ENCODE measurements at places on chromosomes 4 and X.

DNA sequence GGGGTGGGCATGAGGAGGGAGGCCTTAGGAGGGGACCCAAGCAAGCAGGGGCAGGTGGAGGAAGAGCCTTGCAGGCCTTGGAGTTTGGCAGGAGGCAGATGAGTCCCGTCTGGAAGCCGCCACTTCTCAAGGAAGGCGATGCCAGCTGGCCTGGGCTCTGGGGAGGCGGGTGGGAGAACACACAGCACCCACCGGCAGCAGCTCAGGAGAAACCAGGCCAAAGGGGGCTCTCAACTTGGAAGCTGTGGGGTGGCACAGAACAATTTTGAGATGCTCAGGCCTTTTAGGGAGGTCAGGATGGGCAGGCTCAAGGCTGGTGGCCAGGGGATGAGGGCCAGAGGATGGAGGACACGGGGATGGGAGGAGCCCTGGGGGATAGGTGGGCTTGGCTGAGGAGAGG, 11.6 kb upstream of the DUSP9 start:
- H3K4me3 ChIP-seq = no peak overlapping the region
- DNase-seq = no peak
- H3K36me3 ChIP-seq = no peaks in the 10 kb centered on the region
- no peaks in the 10 kb centered on the region for H3K27me3 ChIP-seq
- no peak overlapping the region for H3K27ac ChIP-seq
- H3K4me1 ChIP-seq = no peaks in the 10 kb centered on the region

GRCh38 chr4:164924670-164925238, 47.8 kb downstream of the APELA start:
- H3K27ac ChIP-seq = no peak overlapping the region
- no peak for DNase-seq
- no peaks in the 10 kb centered on the region for H3K36me3 ChIP-seq

DNA sequence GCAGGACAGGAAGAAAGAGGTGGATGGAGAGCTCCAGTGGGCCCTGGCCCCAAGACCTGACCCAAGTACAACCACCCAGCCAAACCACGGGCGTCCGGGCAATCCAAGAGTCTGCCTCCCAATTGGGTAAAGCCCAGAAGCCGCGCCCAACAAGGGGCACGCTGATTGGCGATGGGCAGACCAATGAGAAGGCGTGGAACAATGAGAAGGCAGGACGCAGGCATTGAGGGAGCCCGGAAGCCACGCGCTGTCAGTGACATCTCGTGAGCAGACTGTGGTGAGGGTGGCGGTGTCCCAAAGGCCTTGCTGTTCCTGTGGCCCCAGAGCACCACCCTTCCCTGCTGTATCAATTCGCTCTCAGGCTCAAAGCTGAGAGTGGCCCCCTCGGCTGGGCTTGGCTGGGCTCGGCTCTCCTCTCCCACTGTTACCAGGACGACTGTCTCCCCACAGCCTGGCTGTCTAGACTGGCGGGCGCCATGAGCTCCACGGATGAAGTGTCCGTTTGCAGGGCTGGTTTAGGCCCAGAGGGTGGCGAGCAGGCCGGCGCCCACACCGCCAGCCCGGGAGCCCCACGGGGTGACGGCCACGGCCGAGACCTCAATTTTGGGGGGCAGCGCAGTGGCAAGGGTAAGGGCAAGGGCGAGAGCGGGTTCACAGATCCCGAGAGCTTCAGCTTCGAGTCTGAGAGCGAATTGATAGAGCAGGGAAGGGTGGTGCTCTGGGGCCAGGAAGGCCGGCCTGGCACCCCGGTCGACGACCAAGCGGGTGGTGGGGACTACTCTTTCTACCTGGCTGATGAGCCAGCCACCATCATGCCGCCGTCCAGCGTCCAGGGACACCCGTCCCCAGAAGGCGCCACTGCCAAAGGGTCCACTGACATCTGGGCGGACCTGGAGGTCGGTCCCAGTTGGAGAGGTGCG, at the start of gene LOC101059915:
Gene LOC101059915 (plus strand): TSS at position 219 of the 920 bp plus-strand sequence.
- H3K36me3 ChIP-seq = no peaks in the 10 kb centered on the region
- H3K4me3 ChIP-seq = no peak within 1 kb of the TSS
- no peaks in the 10 kb centered on the region for H3K4me1 ChIP-seq
- DNase-seq = no peak
- no peak within 1 kb of the TSS for H3K27ac ChIP-seq
- H3K27me3 ChIP-seq = no peaks in the 10 kb centered on the region

DNA sequence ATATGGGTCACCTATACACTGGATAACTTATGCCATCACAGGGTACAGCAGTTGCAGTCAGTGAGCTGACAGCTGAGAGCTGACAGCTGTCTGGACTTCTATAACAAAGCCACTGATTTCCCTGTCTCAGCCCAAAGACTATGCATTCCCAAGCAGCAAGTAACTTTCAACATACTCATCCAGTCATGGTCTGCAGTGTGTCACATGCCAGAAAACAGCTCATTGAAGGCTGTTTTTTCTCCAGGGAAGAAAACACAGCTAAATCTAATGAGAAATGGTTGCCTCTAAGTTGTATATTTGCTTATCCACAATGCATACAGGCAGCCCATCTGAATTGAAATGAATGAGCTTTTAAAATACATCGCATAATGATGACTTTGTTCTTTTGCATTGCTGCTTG, 6.3 kb downstream of the KIAA1210 start:
- H3K27me3 ChIP-seq = no peaks in the 10 kb centered on the region
- H3K27ac ChIP-seq = no peak overlapping the region
- no peak overlapping the region for H3K4me3 ChIP-seq
- no peaks in the 10 kb centered on the region for H3K36me3 ChIP-seq

GRCh38 chr4:2798399-2799223, 5.7 kb downstream of the SH3BP2 start:
- no peaks in the 10 kb centered on the region for H3K36me3 ChIP-seq
- no peaks in the 10 kb centered on the region for H3K27me3 ChIP-seq
- peak overlapping the region; percentile 28 for H3K4me3 ChIP-seq
- H3K4me1 ChIP-seq = peaks cover 97% of the 10 kb centered on the region
- peak overlapping the region; percentile 82 for H3K27ac ChIP-seq

GRCh38 chr4:41506130-41506529, 31.8 kb upstream of the LIMCH1 start:
- H3K36me3 ChIP-seq = no peaks in the 10 kb centered on the region
- H3K4me3 ChIP-seq = no peak overlapping the region
- H3K27ac ChIP-seq = no peak overlapping the region
- peaks cover 26% of the 10 kb centered on the region for H3K4me1 ChIP-seq
- no peak for DNase-seq

DNA sequence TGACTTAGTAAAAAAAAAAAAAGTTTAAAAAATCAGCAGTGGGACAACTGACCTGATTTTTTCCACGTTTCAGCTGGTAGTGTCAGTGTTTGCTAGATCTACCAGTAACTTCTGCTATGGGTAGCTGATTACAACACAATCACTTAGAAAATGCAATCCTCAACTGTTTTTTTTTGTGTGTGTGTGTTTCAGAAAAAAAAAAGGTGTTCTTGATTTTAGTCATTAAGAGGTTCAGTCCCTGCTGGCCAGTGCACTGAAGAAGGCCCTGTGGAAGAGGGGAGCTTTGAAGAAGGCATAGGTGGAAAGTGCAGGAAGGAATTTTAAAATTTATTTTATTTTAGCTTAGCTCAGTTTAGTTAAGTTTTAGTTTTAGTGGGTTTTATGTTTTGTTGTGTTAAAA, 46.9 kb downstream of the SH2D1A start:
- no peaks in the 10 kb centered on the region for H3K27me3 ChIP-seq
- H3K36me3 ChIP-seq = no peaks in the 10 kb centered on the region
- no peak overlapping the region for H3K27ac ChIP-seq
- no peak for DNase-seq
- no peak overlapping the region for H3K4me3 ChIP-seq

GRCh38 chr4:155757745-155758265, 1.0 kb upstream of the GUCY1B1 start:
- peak overlapping the region; percentile 88 for H3K27ac ChIP-seq
- H3K4me1 ChIP-seq = peaks cover 3% of the 10 kb centered on the region
- DNase-seq = no peak
- H3K27me3 ChIP-seq = no peaks in the 10 kb centered on the region
- H3K4me3 ChIP-seq = no peak overlapping the region
- H3K36me3 ChIP-seq = no peaks in the 10 kb centered on the region

DNA sequence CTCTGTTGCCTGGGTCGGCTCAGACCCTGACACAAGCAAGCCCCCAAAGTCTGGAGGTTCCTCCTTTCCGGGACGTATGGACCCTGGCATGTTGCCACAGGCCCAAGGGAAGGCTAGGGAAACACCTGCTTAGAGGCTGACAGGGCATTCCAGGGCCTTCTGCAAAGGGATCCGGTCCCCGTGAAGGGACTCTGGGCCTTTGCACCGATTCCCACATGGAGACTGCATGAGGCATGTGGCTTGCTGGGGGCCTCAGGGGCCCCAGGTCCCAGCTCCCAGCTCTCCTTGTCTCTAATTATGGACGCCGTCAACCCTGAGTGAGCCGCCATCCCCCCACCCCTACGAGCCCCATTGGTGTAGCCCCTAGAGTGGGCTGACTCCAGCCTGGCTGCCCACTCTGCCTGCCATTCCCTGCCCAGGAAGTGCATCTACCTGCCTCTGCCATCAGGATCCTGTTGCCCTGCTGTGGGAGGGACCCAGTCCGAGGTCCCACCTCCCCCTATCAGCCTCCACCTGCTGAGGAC, 4.2 kb upstream of the RGS12 start:
- DNase-seq = no peak
- H3K27ac ChIP-seq = no peak overlapping the region
- peaks cover 28% of the 10 kb centered on the region for H3K27me3 ChIP-seq
- H3K4me3 ChIP-seq = no peak overlapping the region

GRCh38 chrX:67094061-67094460, 449.8 kb upstream of the AR start:
- H3K36me3 ChIP-seq = no peaks in the 10 kb centered on the region
- H3K4me1 ChIP-seq = no peaks in the 10 kb centered on the region
- DNase-seq = no peak

GRCh38 chrX:105701310-105702052, 120.9 kb upstream of the NRK start:
- no peaks in the 10 kb centered on the region for H3K27me3 ChIP-seq
- no peaks in the 10 kb centered on the region for H3K4me1 ChIP-seq
- no peaks in the 10 kb centered on the region for H3K36me3 ChIP-seq
- H3K4me3 ChIP-seq = no peak overlapping the region
- DNase-seq = no peak

- peaks cover 15% of the 10 kb centered on the region for H3K4me1 ChIP-seq
- peak within 1 kb of the TSS; percentile 78 for H3K27ac ChIP-seq
- H3K36me3 ChIP-seq = no peaks in the 10 kb centered on the region
- no peaks in the 10 kb centered on the region for H3K27me3 ChIP-seq
Measured at GRCh38 chrX:49199906-49200771, at the start of gene SYP. SYP (minus strand) TSS chrX:49200193; CDS start chrX:49200186, 7 bp downstream.

DNA sequence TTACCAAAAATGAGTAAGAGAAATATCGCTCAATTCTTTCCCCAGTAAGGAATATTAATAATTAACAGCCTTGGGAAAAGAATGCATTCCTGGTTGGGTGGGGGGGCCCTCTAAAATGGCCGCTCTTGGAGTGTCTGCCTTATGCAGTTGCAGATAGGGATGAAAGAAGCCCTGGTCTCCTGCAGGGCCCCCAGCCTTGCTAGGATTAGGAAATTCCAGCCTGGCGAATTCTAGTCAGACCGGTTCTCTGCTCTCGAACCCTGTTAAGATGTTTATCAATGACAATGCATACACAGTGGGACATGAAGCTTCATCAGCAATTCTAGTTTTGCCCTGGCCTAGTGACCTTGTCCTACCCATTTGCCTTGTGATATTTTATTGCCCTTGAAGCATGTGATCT, 1047.7 kb upstream of the GRID2 start:
- H3K4me3 ChIP-seq = no peak overlapping the region
- no peak for DNase-seq
- H3K4me1 ChIP-seq = no peaks in the 10 kb centered on the region
- no peaks in the 10 kb centered on the region for H3K27me3 ChIP-seq
- H3K27ac ChIP-seq = no peak overlapping the region

GRCh38 chrX:20019672-20020365, 29.0 kb upstream of the BCLAF3 start:
- no peak overlapping the region for H3K4me3 ChIP-seq
- no peak for DNase-seq
- H3K4me1 ChIP-seq = no peaks in the 10 kb centered on the region
- no peak overlapping the region for H3K27ac ChIP-seq
- no peaks in the 10 kb centered on the region for H3K27me3 ChIP-seq

- no peaks in the 10 kb centered on the region for H3K4me1 ChIP-seq
- H3K27me3 ChIP-seq = no peaks in the 10 kb centered on the region
- no peak overlapping the region for H3K4me3 ChIP-seq
Measured at GRCh38 chr4:8517946-8518345, 62.2 kb upstream of the GPR78 start.

DNA sequence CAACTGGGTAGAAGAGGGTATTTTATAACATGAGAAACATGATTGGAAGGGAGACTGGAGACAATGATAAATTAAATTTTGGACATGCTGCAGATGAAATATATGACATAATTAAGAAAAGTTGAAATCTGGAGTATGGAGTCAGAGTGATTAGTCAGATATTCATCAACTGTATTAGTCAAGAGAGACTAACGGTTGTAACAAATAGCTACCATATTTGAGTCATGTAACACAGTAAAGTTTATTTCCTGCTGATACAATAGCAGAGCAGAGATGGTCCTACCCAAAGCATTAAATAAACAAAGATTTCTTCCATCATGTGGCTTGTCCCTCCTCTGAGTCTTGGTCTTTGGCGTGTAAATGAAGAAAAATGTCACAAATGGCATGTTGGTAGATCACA, 321.3 kb downstream of the GALNTL6 start:
- DNase-seq = no peak
- H3K4me1 ChIP-seq = no peaks in the 10 kb centered on the region
- no peaks in the 10 kb centered on the region for H3K27me3 ChIP-seq
- H3K36me3 ChIP-seq = no peaks in the 10 kb centered on the region
- H3K4me3 ChIP-seq = no peak overlapping the region
- H3K27ac ChIP-seq = no peak overlapping the region

- no peak for DNase-seq
- H3K27ac ChIP-seq = no peak overlapping the region
- H3K4me1 ChIP-seq = no peaks in the 10 kb centered on the region
- H3K36me3 ChIP-seq = no peaks in the 10 kb centered on the region
- no peak overlapping the region for H3K4me3 ChIP-seq
Measured at GRCh38 chr4:4658052-4658451, 116.2 kb upstream of the STX18 start.

GRCh38 chrX:47958761-47959342, 44.9 kb downstream of the ZNF182 start:
- no peaks in the 10 kb centered on the region for H3K27me3 ChIP-seq
- H3K27ac ChIP-seq = no peak overlapping the region
- no peaks in the 10 kb centered on the region for H3K4me1 ChIP-seq
- no peak overlapping the region for H3K4me3 ChIP-seq
